ENCODE measurements at places on chromosomes 1 and 21.
A peak's percentile ranks its signal among the peaks of the same experiment; 100 is the strongest.

DNA sequence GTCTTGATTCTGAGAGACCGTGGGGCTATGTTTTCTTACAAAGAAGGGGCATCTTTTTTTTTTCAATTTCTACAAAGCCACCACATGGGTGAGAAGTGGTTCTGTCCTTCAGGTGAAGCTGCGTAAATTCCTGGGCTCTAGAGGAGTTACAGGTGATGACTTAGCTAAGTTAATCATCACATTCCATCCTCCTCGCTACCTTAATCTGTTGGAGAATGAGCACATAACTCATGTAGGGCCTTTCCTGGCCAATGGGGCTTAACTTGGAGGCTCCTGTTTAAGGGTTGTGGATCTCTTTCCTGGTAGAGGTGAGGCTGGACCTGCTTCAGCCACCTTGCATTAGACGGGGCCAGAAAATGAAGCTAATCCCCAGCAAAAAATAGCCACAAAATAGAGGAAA lies 19.9 kb downstream of the REG4 start:
- DNase-seq, result no peak

DNA sequence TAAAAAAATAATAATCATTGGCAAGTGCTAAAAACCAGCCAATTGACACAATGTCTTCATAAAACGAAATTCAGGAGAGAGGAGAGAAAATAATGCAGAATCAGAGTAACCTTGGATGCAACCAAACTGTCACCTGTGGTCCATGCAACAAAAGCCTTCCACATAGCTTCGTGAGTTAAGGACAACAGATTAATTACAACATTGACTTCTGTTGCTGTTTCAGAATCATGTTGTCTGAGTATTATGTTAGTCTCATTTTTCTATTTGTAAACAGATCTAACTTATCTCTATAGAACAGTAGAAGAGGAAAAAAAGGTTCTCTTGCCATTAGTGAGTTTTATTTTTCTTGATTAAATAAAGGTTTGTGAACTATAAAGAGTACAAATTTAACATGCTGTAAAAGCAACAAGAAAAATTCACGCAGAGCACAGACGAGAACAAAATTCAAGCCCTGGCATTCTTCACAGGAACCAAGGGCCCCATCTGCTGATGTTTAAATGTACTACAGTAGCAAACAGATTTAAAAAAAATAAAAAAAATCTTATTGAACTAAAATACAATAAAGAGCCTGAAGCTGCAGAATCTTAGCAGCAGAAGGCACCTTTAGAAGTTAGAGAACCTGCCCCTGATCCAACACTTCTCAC lies 381.1 kb upstream of the PKN2 start:
- no peak for DNase-seq

DNA sequence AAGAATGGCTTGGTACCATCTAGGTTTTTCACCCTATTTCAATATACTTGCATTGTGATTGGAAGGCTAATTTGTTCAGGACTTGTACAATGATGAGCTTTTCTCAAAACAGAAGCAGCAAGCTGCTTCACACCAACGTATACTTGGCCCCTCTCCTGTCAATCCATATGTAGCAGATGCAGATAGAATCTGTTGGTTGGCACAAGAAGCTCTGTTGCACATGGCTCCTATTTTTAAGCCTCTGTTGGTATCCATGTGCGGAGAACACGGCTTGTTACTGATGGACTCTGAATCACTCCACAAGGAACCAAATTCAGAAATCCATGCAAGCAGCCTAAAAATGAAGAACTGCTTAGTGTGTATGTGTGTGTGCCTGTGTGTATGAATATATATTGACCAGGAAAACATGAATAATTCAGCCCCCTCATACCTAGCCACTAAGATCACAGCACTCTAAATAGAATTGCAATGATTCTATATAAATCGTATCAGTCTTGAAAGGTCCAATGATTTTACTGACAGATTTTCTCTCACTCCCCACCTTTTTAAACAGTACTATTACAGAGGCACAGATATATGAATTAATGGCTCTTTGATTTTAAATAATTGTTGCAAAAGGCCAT lies 258.4 kb upstream of the DPYD start:
- DNase-seq, result no peak

DNA sequence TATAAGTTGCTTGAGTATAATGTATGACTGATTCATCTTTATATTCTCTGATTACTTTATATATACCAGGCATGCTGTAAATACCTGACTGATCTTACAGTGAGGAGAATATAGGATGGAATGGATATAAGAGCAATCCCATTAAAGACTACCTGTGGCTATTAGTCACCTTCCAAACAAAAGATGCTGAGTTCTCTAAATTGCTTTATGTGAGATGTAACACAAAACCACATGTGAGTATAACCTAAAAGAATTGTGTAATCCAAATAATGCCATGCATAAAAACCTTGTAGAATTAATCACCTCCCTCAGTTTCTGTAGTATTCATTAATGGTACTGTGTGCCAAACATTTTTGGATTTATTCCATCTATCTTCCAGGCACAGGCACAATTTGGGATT lies 134.6 kb upstream of the LRRC7 start:
- no peak for DNase-seq

DNA sequence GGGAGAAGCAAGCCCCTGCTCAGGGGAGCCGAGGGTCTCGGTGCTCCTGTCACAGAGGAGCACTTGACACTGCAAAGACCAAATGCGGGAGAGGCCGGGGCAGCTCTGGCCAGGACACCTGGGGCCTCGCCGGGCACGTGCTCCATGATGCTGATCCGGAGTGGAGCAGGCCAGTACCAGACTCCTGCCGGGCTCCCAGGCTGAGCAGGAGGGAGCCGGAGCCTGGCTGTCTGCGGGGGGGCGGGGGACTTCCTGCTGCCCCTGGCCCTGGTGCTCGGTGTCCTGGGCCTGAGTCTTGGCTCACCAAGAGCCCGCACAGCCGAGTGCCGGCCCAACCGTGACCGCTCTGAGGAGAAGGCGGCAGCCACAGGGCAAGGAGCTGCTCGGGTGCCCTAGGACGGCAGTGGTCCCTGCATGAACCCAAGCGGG lies 38.5 kb upstream of the TMEM52 start:
- DNase-seq, result no peak

GRCh38 chr21:32411350-32412161 lies 950 bp upstream of the EVA1C start:
- DNase-seq, result no peak

GRCh38 chr21:39660191-39660980 lies 47.6 kb downstream of the B3GALT5 start:
- DNase-seq, result peak; percentile 21

- DNase-seq, result no peak
Observed at GRCh38 chr1:156434989-156435544, 65.5 kb downstream of the MEF2D start.

DNA sequence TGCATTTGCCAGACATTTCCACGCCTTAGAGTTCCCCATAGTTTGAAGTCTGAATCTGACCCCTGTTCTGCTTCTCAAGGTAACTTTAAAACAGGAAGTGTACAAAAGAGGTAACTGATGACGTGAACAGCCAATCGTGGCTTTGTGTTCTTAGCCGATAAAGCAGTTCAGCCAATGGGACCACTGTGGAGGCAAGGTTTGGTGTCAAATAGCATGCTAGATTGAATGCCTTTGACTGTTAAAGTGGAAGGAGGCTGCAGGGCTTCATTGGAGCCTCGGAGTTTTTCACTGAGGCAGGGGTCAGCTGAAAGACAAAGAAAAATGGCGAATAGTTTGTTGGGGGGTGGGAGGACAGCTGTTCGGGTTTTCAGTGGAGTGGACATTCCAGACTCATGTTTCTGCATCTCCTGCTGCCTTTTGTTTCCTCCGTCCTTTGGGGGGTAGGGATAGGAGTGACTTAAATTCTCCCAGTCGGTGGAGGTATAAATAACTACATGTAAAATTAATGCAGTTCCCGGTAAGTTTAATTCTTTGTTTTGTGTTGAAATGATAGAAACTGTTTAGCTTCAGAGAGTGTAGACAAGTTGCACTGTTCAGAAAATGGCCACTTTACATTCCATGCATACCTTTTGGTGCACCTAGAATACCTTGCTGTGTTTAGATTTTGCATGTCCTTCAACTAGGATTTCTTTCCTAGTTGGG lies 17.7 kb downstream of the NFYC start:
- DNase-seq, result peak; percentile 97

DNA sequence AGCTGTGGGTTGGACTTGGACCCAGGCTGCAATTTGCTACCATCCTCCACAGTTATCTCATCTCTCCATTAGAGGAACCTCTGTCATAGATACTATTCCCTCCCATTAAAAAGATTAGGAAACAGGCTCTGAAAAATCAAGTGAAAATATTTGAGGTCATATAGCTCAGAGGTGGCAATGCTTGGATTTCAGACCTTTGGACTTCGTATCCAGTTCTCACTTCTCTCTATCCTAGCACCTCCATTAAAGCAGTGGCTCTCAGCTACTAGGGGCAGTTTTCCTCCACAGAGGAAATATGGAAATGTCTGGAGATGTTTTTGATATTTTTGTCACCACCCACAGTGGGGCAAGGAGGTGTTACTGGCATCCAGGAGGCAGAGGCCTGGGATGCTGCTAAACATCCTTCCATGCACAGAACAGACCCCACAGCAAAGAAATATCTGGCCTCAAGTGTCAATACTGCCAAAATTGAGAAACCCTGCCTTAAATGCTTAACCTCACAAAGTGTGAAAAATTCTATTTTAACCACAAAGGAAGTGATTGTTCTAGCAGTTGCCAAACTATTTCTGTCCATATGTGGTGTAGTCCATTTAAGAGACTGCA lies 54.1 kb downstream of the C8A start:
- no peak for DNase-seq

DNA sequence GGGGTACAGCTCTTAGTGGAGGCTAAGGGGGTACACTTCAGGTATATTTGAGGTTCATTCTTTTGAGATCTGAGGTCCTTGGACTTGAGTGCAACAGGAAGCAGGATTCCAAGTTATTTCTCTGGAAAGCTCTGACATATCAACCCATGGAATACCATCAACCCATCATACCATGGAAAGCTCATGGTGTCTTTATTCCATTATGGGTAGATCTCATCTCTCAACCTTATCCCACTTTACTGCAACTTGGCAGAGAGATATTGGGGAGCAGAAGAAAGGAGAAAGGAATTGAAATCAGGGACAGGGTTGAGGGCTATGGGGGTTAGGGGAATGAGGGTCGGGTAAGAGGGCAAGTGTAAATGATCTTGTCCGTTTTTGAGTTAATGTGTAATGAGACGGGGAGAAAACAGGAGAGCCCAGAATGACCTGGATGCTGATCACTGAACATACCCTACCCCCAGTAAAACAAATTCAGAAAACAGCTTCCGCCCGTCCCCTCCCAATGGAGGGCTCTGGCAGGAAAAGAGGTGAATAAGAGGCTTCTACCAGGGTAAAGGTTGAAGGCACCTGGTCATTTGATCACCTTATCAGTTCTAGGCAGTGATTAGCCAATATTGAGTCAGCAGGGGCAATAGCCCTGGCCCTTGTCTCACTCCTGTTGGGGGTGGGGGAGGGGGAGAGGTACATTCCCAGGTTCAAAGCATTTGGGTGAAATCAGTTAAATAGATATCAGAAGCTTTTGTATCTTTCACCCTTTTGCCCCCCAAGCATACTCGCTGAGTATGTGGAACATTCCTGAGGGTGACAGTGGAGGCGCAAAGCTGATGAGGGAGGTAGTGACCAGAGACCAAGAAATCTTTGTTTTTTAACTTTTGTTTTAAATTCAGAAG lies 622 bp upstream of the APOA2 start:
- no peak for DNase-seq

DNA sequence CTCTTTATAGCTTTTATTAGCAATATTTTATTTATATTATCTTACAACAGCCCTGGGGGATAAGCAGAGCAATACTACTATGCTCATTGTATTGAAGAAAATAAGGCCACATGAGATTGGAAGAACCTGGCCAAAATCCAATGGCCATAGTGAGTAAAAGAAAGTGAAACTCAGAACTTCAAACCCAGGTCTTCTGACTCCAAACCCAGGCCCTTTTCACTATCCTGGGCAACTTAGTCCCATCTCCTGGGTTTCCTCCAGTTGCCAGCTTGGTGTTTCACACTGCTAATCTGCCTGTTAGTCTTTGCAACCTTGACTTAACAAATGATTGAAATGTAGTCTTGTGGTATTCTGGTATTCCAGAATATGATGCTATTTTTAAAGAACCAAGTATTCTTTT lies 22.4 kb upstream of the EXO1 start:
- no peak for DNase-seq

DNA sequence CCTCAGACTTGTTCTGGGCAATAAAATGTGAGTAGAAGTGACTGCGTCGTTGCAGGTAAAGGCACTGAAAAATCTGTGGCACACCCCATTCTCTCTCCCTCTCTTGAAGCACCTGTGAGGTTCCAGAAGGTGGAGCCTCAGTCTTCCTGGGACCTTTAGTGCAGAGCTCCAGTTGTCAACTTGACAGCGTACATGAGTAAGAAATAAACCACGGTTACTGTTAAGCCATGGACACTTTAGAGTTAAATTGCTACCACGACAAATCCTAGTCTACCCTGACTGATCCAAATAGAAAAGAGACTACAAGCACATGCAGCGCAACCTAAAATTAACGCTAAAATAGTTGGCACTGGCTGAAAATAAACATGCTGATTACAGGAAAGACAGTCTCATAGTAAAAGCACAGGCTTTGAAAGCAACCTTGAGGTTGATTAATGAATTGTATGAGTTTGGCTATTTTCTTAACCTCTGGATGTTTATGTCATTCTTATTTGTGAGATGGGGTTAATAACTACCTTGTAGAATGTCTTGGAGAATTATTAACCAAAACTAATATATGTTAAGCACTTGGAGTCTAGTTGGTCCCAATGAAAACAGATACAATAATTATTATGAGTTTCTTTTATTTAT lies 93.0 kb upstream of the PLPPR4 start:
- DNase-seq, result no peak

DNA sequence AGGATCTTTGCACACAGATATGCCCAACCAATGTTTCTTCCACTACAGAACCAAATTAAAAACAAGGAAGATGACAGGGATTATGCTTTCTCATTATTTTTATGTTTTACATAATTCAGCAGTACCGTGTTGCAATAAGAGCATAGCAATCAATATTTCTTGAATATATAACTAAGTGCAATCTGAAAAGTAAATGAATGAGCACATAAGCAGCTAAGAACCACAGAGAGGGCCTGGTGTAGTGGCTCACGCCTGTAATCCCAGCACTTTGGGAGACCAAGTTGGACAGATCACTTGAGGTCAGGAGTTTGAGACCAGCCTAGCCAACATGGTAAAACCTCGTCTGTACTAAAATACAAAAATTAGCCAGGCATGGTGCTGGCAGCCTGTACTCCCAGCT lies 423.7 kb downstream of the MRPL39 start:
- no peak for DNase-seq

- DNase-seq, result no peak
Observed at GRCh38 chr1:53220962-53221286, 490 bp upstream of the CZIB start.

DNA sequence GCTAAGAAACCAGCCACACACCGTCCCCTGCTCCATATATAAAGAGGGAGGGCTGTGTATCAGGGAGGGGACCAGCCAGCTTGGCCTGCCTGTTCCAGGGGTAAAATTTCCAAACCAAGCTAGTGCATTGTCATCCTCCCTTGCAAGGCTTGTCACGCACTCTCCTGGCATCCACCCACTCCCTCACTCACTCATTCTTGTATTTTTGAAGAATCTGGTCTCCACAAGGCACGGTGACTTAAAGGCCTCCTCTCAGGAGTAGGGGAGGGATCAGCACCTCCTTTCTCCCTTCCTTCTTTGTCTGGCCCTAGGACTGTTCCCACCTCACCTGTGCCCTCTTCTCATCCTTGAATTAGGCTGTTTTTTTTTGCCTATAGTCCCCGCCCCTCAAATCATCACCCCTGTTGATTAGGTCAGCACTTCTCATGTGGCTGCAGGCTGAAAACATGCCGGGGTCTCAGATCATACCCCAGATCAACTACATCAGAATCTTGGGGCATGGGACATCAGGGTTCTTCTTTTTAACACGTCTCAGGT lies 5.0 kb downstream of the ABCA4 start:
- DNase-seq, result no peak

GRCh38 chr1:71196685-71197084 lies 115.8 kb upstream of the ZRANB2 start:
- DNase-seq, result peak; percentile 9
